ENCODE measurements at places on chromosomes 6 and 20.
A peak's percentile ranks its signal among the peaks of the same experiment; 100 is the strongest.

- no peak for DNase-seq
Observed at GRCh38 chr6:98782772-98783171, 51.6 kb upstream of the POU3F2 start.

DNA sequence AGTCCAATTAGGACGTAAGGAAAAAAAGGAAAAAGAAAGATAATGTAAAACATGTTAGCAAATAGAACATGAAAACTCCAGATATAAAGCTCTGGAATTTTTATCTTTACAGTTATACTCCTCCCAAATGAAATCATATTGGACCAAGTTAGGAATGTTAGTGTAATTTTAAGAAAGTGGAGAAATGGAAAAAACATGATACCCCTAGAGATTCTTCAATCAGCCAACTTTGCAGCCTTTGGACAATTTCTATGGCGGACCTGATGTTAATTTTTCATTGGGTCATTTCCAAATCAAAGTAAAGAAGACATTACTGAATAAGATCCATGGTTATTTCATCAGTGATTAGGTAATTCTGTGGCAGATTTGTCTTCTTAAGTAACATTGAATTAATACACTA, 748.7 kb downstream of the RFPL4B start:
- no peak for DNase-seq

DNA sequence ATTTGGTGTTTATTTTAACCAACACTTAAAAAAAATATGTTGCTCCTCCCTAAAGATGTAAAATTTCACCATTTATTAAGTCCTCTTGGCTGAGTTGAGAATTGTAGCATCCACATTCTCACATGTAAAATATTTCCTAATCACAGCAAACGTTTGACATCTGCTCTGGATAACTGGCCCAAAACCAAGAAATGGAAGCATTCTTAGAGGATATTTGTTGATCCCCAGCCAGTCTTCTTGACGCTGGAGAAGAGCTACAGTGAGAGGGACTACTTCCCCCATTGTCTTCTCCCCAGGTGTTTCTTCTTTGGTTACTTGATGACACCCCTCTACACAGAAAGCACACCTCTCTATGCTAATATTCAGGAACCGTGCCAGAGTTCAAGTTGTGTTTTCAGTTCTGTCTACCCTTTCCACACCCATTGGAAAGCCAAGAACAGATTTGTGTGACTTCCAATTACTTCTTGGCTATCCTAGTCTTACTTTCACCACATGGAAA, 454.5 kb upstream of the JAG1 start:
- DNase-seq, result peak; percentile 84

- DNase-seq, result no peak
Observed at GRCh38 chr6:45795678-45796077, 220.0 kb downstream of the CLIC5 start.

DNA sequence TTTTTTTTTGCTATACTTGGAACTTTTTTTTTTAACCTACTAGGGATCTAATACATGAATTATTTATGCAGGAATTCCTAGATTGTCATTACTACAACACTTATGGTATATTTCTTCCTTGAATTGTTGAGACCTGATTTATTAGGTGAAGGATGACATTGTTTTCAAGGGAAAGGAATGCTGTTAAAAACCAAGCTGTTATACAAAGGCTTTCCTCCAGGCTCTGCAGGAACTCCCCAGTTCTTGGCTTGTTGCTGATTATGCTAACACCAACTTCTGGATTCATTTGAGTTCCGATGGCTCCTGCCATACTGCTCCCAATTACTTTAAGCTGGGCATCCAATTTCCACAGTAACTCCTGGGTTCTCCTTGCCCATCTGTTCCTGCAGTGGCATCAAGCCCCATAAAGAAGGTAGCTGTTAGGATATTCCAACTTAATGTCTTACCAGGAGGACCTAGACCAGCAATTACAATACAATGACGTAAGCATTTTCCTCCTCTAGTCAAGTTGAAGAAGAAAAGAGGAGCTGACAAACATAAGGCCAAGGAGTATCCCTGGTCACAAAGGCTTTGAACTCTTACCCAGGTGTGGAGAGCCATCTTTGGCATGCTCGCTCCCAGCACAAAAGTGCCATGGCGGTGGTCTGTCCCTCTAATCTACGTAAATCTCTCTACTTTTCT, 215.9 kb upstream of the AGPAT4 start:
- DNase-seq, result peak; percentile 35

GRCh38 chr20:54153041-54153327, 20.8 kb downstream of the CYP24A1 start:
- DNase-seq, result no peak

- DNase-seq, result peak; percentile 92
Observed at GRCh38 chr6:166588691-166589336, 2.3 kb upstream of the RAMACL start.

DNA sequence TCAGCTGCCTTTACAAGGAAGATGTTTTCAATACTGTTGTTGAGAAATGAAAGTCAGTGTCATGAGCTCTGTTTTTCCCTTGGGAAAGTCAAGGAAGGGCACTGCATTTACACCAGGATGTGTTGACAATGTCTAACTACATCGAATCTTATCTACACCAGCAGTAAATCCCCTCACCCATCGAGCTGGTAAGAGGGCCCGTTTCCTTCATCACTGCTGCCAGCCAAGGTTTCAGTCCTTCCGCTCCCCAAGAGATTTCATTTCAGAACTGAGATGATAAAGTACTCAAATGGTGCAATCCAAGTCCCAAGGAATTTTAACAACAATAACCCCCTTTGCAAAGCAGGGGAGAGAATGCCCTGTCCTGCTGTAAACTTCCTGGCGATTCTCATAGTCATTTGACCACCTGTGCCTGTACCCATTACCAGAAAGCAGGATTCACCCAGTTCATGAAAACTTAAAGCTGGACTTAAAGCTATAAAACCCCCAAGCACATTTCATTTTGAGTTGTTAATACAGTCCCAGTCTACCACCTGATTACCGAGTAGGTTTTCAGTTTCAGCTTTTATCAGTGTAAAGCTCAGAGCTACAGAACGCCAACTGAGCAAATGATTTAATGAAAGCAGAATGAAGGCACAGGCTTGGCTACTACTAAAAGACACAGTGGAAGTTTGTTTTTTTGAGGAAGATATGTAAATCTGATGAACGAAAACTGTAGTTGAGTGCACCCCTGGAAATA, 122.5 kb upstream of the TAB2 start:
- no peak for DNase-seq

DNA sequence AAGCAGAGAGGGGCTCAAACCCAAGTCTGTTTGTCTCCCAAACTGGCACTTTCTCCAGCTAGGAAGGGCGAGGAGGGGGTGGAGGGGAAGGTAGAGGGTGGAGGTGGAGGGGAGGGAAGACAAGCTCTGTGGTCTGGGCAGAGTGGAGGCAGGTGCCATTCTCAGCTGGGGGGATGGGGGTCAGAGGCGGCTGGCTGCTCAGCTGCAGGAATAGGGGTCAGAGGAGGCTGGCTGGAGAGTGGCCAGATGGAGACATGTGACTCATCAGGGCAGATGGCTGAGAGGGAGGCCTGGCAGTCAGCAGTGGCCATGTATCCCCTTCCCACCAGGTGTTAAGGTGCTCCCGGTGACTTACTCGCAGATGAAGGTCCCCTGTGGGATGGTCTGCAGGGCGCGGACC, 3.5 kb upstream of the SLC44A4 start:
- peak; percentile 14 for DNase-seq

DNA sequence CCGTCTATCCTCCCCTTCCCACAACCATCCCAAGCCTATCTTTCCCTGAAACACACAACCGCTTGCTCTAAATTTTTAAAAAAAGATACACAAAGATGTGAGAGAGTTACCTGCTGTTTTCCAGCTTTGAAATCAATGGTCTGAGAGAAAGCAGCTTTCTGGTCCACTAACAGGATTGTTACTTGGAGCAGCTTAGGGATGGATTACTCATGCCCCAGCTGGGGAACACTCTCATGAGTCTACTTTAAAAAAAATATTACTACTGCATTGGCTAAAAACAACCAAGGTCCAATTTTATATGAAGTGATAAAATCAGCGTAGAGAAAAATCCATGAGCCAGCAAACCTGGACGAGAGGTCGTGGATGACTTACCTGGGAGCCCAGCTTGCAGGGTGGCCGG, 29.6 kb upstream of the FOXC1 start:
- no peak for DNase-seq

DNA sequence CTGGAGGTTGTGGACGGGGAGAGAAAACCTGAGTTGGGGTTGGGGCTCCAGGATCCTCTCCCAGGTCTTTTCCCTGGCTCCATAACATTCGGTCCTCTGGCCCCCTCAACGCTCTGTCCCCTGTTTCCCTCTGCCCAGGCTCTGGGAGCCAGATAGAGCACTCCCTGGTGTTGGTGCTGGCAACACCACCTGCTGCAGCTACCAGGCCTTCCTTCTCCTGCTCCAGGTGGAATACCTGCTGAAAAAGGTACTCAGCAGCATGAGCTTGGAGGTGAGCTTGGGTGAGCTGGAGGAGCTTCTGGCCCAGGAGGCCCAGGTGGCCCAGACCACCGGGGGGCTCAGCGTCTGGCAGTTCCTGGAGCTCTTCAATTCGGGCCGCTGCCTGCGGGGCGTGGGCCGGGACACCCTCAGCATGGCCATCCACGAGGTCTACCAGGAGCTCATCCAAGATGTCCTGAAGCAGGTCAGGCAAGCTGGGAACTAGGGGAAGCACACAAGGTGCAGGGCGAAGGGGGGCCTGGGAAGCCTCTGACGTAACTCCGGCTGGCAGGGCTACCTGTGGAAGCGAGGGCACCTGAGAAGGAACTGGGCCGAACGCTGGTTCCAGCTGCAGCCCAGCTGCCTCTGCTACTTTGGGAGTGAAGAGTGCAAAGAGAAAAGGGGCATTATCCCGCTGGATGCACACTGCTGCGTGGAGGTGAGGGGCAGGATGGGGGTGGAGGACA, 14.6 kb downstream of the DEF6 start:
- DNase-seq, result no peak

- DNase-seq, result no peak
Observed at GRCh38 chr6:161033667-161034066, 42.1 kb downstream of the MAP3K4 start.

DNA sequence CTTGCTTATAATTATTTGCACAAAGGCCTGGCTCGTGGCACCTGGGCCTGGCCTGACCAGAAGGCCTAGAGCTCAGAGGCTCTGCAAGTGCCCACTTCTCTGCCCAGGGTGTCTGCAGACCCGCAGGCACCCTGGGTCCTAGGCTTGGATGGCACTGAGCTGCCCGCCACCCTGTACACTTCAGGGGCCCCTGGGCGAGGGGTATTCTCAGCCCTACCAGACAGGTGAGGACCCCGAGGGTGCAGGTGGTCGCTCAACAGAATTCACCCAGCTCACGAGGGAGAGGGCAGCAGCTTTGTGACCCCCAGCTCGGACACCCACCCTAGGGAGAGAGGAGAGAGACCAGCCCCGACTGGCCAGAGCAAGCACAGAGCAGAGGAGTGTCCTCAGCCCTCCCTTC, 83.9 kb downstream of the RIPOR3 start:
- DNase-seq, result no peak

- DNase-seq, result no peak
Observed at GRCh38 chr6:159398633-159399032, 229.4 kb downstream of the FNDC1 start.

GRCh38 chr6:89952686-89953085, 58.4 kb downstream of the GJA10 start:
- DNase-seq, result peak; percentile 62

DNA sequence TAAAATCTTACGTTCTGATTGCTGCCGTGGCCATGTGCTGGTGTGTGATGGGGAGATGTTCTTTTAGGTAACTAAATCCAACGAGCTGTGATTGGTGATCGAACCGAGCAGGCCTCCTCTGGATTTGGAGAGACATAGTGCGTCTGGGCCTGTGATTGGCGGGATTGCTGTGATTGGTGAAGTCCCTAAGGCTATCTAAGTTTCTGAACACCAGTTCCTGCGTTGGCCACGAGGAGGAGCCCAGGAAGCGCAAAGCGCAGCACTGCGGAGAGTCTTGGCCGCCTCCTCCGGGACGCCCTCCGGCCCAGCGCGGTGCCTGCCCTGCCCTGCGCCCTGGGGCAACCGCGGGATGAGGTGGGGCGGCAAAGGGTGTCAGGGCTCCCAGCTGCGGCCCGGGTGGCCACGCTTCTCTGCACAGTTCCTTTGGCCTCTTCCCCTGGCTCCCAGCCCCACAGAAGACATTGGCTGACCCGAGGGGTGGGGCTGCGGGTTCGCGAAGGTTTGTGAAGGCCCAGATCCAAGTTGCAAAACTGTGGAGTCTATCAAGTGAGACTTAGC, 33.0 kb downstream of the HNF4A start:
- DNase-seq, result peak; percentile 70

- no peak for DNase-seq
Observed at GRCh38 chr6:125639466-125640020, 109.9 kb upstream of the HEY2 start.

GRCh38 chr6:156957931-156958547, 180.9 kb downstream of the ARID1B start:
- DNase-seq, result no peak

GRCh38 chr20:54026295-54027064, 43.9 kb downstream of the BCAS1 start:
- DNase-seq, result no peak

GRCh38 chr6:94323853-94324252, 904.5 kb upstream of the EPHA7 start:
- DNase-seq, result no peak

DNA sequence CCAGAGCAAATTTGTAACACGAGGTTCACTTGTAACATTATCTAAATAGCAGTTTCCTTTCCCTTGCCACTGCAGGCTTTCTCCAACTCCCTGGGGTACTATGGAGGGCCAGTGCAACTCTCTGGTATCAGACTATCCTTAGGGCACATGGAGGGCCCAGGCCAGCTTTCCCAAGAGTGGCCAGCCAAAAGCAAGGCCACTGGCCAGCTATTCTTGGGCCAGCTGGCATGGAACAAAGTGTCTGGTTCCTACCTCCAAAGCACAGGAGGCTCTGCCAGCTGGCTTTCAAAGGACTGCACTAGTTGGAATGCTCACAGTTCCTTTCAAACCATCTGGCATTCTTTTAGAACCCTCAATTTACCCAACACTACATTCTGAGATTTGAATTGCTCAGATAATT, 8.7 kb downstream of the RNF24 start:
- peak; percentile 71 for DNase-seq
